ENCODE measurements at places on chromosomes 5 and 9.
A peak's percentile ranks its signal among the peaks of the same experiment; 100 is the strongest.

GRCh38 chr5:178236679-178237078 is 4.1 kb upstream of the PHYKPL start:
- DNase-seq = no peak

DNA sequence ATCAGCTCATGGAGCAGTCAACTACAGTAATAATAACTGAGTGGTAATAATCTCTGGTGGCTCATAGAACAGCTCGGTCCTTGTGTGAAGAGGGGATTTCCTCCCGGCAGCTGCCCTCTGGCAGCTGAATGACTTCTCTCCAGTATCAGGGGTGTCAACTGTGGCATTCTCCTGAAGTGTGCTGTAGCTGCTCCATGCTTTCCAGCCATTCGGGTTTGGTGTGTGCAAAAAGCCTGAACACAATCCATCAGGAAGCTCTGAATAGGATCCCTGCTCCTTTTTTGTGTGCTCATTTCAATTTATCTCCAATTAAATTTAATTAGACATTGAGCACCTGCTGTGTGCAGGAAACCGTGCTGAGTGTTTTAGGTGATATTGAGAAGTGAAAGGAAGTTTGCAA is 59.8 kb upstream of the BARX1 start:
- DNase-seq = no peak

- no peak for DNase-seq
These were observed 218.5 kb downstream of the COMMD10 start for GRCh38 chr5:116303340-116303739.

DNA sequence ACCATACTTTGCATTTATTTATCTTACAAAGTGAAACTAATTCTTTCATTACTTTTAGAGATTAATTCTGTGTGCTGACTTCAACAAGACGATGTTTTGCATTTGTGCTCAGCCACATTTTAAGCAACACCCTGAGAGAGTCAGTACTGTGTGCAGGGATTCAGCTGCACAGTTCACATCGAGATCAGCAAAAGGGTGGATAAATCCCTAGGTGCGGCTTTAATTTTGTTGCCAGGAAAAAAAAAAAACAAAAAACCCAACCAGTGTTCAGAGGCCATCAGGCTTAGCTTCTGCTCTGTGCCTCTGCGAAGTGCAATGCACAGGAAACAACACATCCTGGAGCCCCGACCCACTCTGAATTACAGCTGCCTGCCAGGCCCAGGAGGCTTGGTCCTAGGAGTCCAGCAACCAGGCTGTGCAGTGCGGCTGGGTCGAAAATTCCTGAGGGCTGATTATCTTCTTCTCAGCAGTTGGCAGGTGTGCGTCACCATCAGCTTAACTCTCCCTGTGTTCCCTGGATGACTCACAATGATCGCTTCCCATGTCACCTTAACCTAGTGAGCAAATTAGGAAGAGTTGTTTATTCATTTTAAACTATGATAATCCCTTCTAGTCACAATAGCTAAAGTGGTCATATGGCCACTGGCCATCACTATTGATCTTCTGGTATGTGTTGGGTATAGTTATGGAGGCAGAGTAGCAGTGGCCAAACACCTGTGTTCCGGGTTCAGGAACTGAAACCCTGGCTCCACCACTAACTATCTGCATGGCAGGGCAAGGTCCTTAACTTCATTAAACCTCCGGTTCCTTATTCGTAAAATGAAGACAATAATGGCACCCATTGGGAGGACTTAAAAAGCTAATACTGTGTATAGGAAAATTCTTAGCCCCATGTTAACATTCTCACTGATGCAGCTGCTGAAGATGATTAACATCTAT is 31.2 kb upstream of the NDUFB6 start:
- DNase-seq = no peak

- no peak for DNase-seq
These were observed 50.0 kb downstream of the RAI14 start for GRCh38 chr5:34706084-34706483.

GRCh38 chr5:171849585-171850323 is 64.1 kb downstream of the SMIM23 start:
- no peak for DNase-seq

DNA sequence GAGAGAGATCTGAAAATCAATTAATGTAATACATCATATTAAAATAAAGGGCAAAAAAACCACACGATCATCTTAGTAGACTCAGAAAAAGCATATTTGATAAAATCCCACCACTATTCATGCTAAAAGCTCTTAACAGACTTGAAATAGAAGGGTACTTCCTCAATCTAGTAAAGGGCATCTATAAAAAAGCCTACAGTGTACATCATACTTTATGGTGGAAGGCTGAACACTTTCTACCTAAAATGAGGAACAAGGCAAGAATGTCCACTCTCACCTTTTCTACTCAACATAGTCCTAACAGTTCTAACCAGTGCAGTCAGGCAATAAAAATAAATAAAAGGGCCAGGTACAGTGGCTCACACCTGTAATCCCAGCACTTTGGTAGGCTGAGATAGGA is 38.9 kb downstream of the POLK start:
- no peak for DNase-seq

DNA sequence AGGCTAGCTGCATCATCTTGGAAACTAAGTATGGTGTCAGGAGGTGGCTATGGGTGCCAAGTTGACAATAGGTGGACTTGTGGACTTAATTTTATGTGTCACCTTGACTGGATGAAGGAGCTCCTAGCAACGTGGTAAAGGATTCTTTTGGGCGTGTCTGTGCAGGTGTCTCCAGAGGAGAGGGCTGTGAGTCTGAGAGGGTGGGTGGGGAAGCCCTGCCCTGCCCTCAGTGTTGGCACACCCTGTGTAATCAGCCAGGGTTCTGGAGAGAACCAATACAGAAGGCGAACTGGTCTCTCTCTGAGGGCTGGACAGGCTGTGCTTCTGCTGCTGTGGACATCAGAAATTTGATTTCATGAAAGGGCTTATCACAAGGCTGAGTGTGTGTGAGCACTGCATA is 61.0 kb downstream of the GTF3C4 start:
- no peak for DNase-seq

DNA sequence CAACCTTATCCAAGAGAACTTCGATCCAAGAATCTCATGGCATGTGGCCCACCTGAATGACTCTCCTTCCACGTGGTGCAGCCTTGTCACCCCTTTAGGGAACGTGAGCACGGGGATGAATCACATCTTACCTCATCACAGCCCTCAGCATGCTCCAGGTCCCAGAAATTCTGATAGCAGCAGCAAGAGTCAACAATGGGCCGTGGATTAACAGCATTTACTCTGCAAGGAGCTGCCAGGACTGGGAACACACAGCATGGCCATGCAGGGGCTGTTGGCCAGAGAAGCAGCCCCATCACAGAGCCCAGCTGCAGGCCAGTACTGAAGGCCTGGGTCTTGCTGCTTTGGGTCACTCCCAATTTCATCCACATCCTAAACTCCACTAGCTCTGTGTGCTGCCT is 150.4 kb downstream of the C5orf15 start:
- no peak for DNase-seq

- peak; percentile 42 for DNase-seq
These were observed 205.5 kb downstream of the TMC1 start for GRCh38 chr9:72726947-72727346.

DNA sequence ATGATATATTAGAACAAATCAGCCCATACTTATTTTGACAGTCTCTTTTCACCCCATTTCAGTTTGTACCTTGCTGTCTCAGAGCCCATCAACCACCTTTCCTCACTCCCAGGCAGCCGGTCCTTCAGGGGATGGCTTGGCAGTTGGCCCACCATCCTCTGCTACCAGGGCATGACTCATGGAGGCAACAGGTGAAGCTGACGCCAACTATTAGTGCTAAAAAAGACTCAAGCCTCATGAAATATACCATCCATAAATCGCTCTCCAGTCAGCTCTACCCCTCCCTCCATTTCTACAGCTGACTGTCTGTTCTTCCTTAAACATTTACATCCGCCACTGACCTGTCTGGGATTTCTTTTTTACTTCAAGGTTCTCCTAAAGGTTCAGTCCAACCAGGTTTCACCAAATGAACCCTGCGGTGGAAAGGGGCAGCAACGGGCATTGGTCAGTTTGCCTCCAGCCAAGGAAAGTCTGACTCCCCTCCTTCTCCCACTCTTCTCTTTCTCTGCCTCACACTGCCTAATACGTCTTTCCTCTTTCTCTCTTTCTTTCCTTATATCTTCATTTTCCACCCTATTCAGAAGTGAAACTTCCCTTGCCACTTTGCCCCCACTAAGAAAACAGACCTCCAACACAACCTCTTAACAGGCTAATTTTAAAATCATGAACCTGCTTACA is 439.1 kb downstream of the RAB3C start:
- no peak for DNase-seq

DNA sequence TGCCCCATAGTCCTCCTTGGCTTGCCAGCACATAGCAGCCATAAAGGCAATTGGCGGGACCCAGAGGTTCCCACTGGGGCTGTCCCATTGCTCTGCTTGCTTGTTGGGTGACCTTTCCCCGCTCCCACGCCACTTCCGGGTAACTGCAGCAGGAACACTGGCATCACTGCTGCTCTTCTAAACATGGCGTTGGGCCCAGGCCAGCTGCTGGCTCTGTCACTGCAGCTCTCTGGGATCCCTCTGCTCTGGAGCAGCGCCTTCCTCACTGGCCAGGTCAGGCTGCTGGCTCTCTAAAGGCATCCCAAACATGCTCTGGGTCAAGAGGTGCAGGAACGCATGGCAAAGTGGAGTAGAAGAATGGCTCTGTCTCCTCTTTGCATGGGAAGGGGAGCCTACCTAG is 92.9 kb downstream of the DRD1 start:
- no peak for DNase-seq

GRCh38 chr9:31445960-31446359 is 938.5 kb upstream of the ACO1 start:
- DNase-seq = no peak

DNA sequence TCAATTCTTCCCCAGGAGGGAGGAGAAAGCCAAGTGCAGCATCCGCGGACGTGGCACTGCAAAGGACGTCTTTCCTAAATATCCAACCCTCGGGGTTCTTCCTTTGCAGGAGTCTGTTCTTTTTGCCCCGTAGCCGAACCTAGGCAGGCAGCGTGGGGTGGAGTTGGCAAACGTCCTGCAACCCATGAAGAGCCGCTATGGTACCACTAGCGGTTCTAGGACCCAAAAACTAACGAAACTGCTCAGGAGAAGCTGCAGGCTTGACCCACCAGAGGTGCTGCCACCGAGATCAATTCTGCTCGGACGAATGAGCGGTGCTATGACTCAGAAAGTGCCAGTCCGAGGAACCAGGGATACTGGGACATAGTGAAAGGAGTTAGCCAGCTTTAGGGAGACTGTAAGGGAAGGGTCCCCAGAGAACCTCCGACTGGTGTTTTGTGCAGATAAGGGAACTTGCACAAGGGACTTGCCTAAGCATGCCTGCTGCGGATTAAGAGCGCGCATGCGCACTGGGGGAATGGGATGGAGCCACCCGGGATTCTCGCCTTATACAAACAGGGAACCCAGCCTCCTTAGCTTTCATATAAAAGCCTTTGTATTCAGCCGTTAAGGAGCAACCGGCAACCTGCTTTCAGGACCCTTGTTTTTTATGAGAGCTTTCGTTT is 32.7 kb downstream of the ANXA2R start:
- DNase-seq = peak; percentile 96

DNA sequence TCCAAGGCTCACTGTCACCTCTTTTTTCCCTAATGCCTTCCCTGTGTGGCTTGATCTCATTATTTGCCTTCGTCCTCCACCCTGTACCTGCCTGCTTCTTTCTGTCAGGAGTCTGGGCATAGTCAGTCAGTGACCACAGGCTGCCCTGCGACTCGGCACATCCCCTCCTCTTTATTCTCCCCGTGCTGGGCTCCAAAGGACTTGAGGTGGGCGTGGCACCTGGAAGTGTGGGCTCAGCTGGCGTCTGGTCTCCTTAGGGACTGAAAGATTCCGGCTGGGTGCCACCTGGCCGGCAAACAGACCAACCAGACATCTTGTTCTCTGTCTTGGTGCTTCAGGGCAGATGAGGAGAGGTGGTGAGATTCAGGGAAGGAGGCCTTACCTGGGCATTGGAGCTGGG is 29.6 kb upstream of the PRDM12 start:
- DNase-seq = no peak

DNA sequence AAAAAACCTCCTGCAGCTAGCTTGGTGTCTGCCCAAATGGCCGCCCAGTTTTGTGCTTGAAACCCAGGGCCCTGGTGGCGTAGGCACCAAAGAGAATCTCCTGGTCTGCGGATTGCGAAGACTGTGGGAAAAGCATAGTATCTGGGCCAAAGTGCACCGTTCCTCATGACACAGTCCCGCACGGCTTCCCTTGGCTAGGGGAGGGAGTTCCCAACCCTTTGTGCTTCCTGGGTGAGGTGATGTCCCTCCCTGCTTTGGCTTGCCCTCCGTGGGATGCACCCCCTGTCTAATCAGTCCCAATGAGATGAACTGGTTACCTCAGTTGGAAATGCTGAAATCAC is 83.0 kb upstream of the JAK2 start:
- DNase-seq = no peak

Data from adipocyte (in vitro differentiated cells).